Brain pericyte (primary cell): ENCODE measurements at places on chromosomes 3 and 15.

DNA sequence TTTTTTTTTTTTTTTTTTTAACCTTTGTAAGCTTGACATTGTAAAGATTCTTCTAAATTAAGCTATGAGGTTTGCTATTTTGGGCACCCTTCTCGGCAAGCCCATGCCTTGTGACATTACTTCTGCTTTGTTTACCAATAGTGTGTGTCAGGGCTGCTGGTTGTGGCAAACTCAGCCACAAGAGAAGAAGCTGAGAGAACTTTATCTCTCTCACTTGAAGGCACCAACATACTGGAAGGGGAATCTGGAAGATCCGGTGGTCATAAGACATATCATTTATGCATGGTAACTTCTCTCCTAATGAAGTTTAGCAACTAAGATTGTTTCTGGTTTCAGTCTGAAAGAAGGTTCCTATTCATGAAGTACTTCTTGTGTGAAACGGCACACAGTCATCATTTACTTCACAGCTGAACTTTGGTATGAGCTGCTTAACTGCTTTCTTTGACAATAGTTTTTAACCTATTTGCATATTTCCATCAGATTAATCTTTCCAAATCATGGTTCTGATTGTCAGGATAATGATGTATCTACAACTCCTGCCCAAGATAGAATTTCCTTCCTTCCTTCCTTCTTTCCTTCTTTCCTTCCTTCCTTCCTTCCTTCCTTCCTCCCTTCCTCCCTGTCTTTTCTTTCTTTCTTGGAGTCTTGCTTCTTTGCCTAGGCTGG is 189.3 kb downstream of the NFKBIZ start:
- no peak for DNase-seq

GRCh38 chr15:100771746-100772145 is 107.9 kb upstream of the ALDH1A3 start:
- no peak for DNase-seq

DNA sequence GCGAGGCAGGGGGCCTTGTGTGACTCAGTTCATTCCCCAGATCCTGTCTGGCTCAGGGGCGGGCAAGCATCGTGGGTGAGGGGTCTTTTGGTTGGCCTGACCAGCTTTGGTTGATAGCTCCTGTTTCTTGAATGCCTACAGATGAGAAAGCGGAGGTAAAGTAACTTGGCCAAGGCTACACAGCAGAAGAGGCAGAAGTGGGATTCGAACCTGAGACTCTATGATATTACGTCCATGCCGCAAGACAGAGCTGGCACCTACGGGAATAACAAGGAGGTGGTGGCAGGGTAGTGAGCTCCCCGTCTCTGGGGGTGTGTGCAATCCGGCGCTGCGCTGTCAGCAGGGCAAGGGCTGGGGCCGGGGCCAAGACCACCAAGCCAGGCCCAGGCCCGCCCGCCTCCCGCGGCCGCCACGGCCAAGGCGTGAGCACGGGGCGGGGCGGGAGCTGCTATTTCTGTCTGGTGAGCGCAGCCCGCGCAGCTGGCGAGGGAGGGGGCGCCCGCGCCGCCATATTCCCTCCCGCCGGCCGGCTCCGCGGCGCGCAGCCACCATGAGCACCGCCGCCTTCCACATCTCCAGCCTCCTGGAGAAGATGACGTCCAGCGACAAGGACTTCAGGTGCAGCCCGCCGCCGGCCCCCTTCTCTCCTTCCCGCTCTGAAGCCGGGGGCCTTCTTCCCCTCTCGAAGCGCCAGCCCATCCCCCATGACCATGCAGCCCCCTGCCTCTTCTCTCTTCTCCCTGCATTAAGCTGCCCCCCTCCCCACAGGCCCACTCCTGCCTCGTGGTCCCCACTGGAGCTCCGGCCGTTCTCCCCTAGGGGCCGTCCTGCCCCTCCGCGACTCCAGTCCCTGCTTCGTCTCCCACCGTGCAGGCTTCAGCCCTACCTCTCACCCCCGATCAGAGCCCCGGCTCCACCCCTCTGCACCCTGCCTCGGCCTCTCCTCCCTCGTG is at the start of gene CAND2:
Gene CAND2, plus strand, starts transcription at position 510 of the 953 bp plus-strand sequence. Its CDS starts 41 bp downstream, at position 551.
- DNase-seq = no peak

DNA sequence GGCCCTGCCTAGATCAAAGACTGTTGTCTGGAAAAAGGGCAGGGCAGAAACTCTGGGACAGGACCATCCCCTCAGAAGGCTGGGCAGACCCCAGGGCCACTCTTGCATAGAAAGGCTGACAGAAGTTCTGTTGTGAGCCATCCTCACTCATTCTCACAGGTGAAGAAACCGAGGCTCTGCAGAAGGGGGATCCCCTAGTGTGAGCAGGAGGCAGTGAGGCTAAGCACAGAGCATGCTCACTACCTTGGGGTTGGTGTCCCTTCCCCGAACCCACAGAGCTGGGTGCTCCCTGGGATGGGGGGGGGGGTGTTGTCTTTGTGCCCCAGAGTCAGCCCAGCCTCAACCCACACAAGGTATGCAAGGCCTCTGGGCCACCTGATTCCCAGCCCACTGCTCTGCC is 50.9 kb upstream of the TMEM115 start:
- DNase-seq = no peak

GRCh38 chr3:158470944-158471638 is 99.9 kb upstream of the MLF1 start:
- no peak for DNase-seq

DNA sequence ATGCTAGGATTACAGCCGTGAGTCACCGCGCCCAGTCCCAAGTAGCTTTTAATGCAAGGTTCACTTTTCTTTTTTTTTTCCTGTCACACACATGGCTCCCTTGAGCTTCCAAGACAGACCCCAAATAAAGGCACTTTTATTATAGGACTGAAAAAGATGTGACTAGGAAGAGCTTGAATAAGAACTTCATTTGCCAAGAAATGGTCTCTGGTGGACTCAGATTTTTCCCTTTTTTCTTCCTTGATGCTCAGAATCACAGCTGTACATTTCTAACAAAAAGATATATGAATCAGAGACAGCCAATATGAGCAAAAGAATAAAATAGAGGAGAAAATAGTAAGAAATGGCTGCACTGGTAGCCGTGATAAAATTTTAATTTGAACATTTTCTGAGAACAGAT is 337.2 kb downstream of the MAGI1 start:
- DNase-seq = no peak

- no peak for DNase-seq
Observed at GRCh38 chr15:59349680-59350420, 22.8 kb downstream of the MYO1E start.

DNA sequence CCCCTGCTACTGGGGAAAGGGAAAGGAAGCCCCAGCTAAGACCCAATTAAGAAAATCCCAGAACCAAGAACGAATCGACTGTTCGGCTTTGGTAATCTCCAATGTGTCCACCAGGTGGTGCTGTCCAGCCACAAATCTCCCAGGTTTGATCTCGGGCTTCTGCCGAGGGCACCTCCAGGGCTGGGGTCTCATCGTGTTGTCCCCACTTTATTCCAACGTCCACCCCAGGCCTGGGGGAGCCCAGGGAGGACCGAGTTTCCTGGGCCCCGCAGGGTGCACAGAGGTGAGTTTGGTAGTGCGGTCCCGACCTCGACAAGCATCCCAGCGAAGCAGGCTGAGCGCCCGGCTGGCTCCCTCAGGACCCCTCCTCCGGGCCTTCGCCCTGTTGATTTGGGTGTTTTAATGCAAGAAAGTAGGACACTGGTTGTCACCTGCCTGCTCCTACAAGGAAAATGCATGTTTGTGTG is 185.1 kb downstream of the GOLGA6L6 start:
- no peak for DNase-seq

DNA sequence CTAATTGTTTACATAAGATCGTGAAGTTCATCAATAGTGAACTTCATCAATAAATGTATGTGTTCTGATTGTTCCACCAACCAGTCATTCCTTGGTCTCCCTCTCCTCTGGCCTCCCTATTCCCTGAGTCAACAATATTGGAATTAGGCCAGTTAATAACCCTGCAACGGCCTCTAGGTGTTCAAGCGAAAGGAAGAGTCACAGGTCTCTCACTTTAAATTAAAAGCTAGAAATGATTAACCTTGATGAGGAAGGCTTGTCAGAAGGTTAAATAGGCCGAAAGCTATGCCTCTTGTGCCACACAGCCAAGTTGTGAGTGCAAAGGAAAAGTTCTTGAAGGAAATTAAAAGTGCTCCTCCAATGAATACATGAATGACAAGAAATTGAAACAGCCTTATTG is 89.4 kb upstream of the ACKR4 start:
- DNase-seq = no peak

GRCh38 chr3:107629566-107629965 is 106.8 kb downstream of the BBX start:
- no peak for DNase-seq

DNA sequence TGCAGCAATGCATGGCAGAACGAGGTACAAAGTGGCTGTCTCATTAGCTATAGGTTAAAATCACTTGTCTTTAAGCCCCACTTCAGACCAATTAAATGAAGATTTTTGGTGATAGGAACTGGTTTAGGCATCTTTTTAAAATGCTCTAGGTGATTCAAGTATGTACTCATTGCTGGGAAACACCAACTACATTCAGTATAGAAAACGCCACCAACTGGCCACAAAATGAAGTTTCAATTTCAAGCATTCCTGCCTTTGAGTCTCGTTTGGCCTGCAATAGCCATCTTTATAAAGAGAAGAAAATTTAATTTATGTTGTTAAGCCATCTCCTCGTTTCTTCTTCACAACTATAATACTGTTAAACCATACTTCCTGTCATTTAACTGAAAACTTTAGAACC is 587.9 kb downstream of the GBE1 start:
- no peak for DNase-seq

GRCh38 chr15:100809151-100809550 is 70.5 kb upstream of the ALDH1A3 start:
- DNase-seq = no peak

- DNase-seq = no peak
Observed at GRCh38 chr3:50272911-50273688, 4.2 kb downstream of the SEMA3B start.
